ENCODE measurements at places on chromosomes 2 and 18.

DNA sequence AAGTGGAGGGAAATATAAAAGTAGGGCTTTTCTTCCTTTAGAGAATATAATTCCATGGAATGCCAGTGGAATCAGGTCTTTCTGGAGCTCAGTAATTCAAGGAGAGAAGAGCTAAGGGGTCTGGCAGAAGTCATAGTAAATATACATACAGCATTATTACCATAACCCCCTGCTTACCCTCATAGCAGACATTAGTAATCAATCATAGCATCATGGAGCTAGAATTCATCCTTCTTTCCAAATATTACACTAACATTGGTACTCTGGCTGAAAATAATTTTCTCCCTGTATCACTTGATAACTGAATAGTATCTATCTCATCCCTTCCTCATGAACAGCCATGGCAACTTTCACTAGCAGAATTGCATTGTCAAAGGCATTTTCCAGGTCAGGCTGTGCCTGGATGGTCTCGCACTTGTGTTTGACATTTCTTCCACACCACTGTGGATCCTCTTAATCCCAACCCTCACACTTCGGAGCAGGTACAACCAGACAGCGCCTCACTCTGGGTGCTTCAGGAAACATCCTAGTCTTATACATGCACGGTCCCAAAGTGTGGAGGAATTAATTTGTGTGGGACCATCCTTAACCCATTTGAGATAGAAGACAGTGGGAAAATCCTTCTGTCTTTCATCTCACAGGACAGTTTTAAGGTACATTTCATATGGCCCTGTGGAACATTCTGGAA, 84.2 kb upstream of the SEC11C start:
- DNase-seq, result no peak

- no peak for DNase-seq
Observed at GRCh38 chr2:234559609-234560008, 62.7 kb upstream of the ARL4C start.

GRCh38 chr2:27721335-27721734, 50.2 kb upstream of the MRPL33 start:
- DNase-seq, result no peak

DNA sequence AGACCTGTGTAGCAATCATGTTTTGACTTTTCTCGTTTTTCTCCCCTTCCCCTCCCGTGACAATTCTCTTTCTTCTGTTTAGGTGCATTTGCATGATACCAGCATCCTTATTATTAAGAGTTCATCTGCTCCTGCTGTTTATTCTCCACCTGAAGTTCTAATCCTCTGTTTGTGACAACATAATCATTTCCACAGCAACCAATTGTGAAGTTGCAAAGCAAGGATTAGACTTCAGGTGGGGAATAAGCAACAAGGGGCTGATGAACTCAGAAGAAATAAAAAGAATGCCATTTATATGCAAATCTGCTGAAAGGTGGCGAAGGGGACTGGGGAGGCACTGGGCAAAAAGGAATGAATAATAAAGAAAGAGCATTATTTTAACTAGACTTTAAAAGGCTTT, 124.8 kb upstream of the LINC00305 start:
- no peak for DNase-seq

DNA sequence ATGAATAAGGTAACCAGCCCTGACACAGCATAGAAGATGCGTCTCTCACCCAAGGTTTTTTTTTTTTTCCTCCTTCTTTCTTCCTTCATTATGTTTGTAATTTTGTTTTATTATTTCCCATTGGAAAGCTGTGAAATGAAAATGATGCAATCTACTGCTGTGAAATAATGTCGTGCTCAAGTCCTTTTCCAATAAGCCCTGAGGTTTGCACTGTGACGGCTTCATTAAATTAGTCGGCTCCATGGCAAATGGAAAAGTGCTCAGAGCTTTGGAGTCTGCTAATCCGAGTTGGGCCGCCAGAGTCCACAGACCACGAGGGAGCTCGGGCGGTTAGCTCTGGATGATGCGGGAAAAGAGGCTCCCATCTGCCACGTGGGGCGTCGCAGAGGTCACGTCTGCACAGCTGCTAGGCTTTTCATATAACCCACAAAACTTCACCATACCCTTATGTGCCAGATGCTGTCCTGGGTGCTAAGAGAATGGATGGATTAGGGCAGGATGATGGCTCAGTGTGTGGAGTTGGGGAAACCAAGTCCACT, 92.3 kb upstream of the CAPN13 start:
- no peak for DNase-seq

GRCh38 chr2:14816069-14817060, 183.8 kb downstream of the LRATD1 start:
- DNase-seq, result no peak

DNA sequence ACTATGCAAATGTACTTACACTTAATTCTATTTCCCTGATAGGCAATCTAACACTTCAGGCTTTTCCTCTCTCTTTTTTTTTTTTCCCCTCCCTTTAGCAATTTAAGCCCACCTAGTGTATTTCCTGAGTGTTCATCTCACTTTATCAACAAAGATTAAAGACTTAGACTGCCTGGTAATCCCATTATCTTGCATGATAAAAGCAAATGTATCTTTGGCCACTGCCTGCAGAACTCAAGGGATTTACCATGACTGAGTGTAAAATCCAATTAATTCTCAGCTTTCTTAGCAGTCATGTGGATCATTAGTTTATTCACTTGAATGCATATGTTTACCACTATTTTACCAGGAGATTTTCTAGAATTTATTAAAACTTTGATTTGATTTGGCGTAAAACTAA, 1102.2 kb upstream of the GYPC start:
- DNase-seq, result no peak

- DNase-seq, result no peak
Observed at GRCh38 chr2:138500592-138501424, 762 bp upstream of the SPOPL start.

- no peak for DNase-seq
Observed at GRCh38 chr18:77772177-77772576, 522.5 kb downstream of the GALR1 start.

DNA sequence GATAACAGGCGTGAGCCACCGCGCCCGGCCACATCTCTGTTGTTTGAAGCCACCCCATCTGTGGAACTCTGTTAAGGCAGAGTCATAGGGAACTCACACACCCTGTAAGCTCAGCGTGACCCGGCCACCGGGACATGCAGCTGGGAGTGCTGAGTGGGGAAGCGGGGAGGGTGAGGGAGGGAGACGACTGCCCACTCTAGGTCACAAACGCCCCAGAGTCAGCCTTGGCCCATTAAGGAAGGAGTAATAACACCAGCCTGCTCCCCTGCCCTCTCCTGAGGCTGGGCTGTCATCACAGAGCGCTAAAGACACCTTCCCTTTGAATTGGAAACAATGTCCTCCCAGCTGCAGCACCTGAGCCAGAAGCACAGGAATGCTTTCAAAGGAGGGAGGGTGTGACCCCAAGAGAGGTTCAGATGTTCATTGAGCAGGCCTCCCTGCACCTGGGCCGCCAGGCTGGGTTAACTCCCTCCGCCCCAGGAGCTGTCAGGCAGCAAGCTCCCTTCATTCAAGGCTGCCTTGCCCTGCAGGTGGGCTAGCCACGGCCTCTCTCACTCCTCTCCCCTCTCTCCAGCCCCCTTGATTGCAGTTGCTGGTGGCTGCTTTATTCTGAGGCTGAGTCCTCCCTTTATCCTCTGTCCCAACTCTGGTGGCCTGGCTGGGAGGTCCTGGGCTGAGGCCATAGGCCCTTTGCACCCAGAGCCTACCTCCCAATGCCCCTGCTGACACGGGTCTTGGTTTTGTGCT, 77.2 kb upstream of the HPCAL1 start:
- DNase-seq, result no peak

GRCh38 chr2:192070099-192070498, 124.6 kb downstream of the TMEFF2 start:
- DNase-seq, result no peak

DNA sequence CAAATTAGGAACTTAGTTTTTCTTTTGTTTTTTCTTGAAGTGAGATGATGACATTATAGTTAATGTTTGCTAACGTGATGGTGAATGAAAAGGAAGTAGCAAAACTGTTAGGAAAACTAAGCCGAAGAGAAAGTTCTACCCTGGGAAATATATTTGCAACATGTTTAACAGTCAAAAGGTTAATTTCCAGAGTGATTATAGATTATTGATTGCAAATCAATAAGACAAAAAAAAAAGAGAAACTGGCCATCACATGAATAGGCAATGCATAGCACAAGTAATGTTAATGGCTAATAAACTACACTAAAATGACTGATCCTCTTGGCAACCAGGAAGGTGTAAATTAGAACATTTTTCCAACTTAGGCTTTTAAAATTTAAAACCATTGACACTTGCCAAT, 26.0 kb upstream of the AMMECR1L start:
- DNase-seq, result no peak

- no peak for DNase-seq
Observed at GRCh38 chr2:241465543-241465942, 42.8 kb downstream of the STK25 start.
